ENCODE measurements at places on chromosomes 6 and 20. TPM values are rescaled to one million over a fixed set of nuclear protein-coding genes. Genes with fewer than 3 reads are reported as not detected.
A peak's percentile ranks its signal among the peaks of the same experiment; 100 is the strongest.

DNA sequence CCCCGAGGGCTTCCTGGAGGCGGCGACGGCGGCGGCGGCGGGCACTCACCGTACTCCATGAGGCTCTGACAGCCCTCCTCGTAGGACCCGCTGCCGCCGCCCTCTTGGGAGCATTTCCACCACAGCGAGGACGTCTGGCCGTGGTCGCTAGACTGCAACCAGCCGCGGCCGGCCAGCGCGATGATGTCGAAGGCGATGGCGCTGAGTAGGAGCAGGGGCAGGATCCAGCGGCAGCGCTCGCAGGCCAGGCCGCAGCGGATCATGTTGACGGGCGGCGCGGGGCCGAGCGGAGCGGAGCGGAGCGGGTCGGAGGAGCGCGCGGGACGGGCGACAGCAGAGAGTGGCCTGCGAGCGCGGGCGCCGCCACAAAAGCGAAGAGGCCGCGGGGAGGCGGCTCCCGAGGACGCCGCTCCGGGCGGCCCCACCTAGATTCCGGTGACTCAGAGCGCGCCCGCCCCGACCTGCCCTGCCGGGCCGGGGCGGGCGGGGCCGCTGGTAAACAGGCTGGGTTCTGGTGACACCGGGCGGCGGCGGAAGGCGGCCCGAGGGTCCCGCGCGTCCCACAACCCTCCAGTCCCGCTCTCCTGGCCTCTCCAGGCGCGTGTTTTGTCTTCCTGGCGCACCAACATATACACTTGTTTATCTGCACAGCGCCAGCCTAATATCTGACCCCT lies at the start of gene PERP:
Gene PERP, minus strand, starts transcription at position 342 of the 674 bp plus-strand sequence. Its CDS starts 79 bp downstream, at position 263.
- peak; percentile 51 for DNase-seq

- no peak for DNase-seq
Observed at GRCh38 chr6:28207510-28208110, 17.5 kb upstream of the ZSCAN9 start.

- DNase-seq, result no peak
Observed at GRCh38 chr6:105091140-105091829, 88.5 kb downstream of the POPDC3 start.

DNA sequence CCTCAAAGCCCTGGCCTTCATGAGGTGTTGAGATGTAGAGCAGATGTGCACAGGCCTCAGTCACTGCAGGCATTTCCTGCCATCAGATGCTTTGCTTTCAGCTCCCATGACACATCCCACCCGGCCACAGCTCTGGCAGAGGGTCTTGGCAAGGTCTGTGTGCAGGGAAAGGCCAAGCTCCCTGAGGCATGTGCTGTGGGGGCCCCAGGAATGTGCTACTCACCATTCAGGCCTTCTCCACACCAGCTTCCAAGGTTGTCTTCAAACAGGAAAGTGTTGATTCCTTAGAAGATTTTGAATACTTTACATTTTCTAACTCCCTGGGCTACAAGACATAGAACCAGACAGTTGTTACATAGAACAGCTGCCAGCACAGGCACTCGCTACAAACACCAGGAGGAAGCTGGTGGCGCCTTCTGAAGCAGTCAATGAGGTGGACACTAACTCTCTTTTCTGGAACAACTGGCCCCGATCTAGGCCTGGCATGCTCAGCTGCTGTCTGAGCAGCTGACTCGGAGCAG lies 27.8 kb downstream of the CASS4 start:
- DNase-seq, result no peak

DNA sequence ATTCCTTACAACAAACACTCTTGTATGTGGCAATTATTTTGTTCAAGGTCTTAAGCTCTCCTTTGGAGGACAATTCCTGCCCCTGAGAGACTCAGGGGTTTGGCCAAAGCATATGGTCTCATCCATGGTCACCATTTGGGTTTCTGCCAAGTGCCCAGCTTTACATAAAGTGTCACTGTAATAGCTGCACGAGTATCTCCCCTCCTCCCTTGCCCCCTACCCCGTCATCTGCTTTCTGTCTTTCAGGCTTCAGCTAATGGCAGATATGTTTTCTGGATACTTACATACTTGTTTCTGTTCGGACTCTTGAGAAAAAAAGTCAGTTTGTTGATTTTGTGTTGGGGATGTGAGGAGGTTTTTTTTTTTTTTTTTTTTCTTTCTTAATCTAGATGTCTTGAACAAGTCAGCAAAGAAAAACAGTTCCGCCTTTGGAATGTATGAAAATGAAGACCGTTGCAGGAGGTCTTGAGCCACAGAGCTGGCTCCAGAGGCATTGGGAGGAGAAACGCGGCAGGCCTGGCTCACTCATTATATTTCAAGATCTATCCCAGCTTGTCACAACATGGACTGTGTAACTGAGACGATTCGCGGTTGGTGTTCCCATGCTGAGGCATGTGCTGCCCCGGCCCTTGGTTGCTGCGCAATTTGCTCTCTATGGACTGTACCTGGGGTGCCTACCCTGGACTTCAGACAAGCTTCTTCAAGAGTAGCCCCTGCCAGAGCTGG lies 32.6 kb upstream of the STX16 start:
- DNase-seq, result no peak

GRCh38 chr6:106147476-106147875 lies 61.3 kb downstream of the PRDM1 start:
- DNase-seq, result no peak

GRCh38 chr6:104855507-104855906 lies 4.2 kb downstream of the HACE1 start:
- DNase-seq, result no peak

GRCh38 chr6:13866301-13866700 lies 51.9 kb upstream of the MCUR1 start:
- DNase-seq, result no peak

DNA sequence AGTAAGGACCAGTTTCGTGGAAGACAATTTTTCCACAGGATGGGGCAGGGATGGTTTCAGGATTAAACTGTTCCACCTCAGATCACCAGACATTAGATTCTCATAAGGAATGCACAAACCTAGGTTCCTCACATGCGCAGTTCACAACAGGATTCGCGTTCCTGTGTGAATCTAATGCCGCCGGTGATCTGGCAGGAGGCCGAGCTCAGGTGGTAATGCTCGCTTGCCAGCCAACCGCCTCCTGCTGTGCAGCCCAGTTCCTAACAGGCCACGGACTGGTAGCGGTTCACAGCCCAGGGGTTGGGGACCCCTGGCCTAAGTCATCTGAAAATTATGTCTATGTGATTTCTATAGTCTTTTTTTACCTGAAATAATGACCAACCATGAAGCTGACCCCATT lies 217.5 kb downstream of the TMEM200A start:
- DNase-seq, result no peak

DNA sequence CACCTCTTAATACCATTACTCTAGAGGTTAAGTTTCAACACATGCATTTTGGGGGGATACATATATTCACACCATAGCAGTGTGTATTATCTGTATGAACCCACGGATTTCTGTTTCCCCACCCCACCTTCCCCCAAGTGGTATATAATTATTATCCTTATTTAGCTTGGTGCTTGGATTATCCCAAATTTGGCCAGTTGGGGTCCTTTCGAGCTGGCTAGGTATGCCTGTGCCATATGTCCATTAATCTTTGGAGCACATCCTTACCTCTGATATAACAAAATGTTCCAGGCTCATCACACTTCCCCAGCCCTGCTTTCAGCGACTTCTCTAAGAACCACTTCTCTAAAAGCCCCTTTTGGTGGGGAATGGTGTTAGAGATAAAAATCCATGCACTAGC lies 118.7 kb upstream of the MLIP start:
- DNase-seq, result no peak

- no peak for DNase-seq
Observed at GRCh38 chr6:161233986-161234661, 39.7 kb downstream of the AGPAT4 start.

GRCh38 chr6:87210979-87211378 lies 55.6 kb downstream of the ZNF292 start:
- DNase-seq, result no peak

DNA sequence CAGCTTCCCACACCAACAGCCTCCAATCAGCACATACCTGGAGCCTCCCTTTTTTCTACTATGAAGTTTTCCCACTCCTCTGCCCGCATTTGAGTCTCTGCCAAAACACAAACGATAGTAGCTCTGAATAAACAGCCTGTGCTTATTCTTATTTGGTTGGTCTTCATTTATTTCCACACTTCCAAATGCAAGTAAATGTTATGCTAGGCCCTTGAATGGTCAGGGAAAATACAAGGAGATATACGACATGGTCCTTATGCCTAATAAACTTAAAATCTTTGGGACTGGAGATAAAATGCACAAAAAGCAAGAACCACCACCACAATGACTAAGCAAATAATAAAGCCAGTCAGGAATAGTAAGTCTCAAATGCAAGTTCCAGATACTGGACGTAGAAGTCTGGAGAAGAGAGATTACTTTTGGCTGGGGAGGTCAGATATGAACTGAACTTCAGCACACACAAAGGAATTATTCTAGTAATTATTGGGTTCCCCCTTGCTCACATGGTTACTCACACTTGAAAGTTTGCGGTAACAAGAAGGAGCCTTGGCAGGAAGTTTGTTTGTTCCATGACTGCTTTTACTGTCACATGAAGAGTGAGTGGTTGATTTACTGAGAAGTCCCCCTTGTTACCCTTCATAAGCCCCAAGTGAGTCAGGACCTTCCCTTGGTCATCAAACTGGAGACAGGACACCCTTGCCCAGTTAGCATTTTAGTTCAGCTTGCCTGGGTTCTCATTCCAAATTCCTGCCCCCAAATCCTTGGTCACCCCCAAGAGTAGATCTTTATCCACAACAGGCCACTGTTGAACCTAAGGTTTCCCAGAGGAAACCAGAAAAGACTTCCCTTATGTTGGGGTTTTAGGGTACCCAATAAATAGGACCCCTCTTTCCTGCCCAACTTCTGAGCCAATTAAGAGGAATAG lies 511.2 kb upstream of the JARID2 start:
- peak; percentile 41 for DNase-seq

The SIGLEC1 gene
- total RNA-seq, result 0.06 TPM

The PBOV1 gene
- not detected for total RNA-seq

The C6orf58 gene
- total RNA-seq, result not detected

The AHI1 gene
- total RNA-seq, result 17.9 TPM

The PSORS1C1 gene
- not detected for total RNA-seq

The DBNDD2 gene
- total RNA-seq, result 27.6 TPM

The ARG1 gene
- not detected for total RNA-seq

The CST2 gene
- not detected for total RNA-seq

The KCNQ2 gene
- total RNA-seq, result not detected
